Islet precursor cell (in vitro differentiated cells): ENCODE measurements at places on chromosomes 1 and 21.

GRCh38 chr1:172704420-172705210 lies 45.7 kb downstream of the FASLG start:
- DNase-seq = no peak

DNA sequence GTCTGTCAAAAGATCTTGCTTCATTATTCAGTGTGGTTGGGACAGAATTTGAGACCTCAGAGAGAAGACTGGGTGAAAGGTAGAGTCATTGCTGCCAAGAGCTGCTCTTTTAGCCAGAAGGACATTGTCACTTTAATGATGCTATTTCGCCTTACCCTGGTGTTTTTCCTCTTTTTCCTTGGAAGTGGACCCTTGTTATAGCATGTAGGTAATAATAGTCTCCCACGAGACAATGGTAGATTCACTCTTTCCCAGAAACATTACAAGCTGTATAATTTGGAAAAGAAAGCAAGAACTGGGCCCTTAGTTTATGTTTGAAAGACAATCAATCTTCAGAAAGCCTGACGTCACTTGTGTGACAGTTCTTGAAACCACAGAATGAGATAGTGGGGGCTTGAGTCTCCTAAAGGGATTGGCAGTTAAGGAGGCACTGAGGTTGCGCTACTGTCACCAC lies 3.8 kb downstream of the SERTAD4 start:
- DNase-seq = no peak

DNA sequence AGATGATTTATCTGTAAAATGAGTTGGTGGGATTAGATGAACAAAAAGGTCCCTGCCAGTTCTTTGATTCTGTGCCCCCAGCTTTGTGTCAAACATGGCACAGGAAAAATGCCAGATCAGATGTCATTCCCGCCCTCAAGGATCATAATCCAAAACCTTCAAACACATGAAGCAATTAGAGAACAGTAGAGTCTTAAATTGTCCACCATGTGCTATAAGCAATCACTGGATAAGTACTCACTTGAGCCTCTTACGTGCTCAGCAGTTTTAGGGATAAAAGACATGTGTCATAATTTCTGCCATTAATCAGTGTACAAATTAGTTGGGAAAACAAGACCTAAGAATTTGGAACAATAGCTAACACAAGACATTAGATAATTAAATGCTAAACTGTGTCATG lies 15.4 kb upstream of the KIAA0040 start:
- no peak for DNase-seq

GRCh38 chr1:85611856-85612255 lies 31.3 kb downstream of the CCN1 start:
- peak; percentile 95 for DNase-seq

- DNase-seq = no peak
Observed at GRCh38 chr1:2415337-2415736, 3.0 kb upstream of the PEX10 start.

DNA sequence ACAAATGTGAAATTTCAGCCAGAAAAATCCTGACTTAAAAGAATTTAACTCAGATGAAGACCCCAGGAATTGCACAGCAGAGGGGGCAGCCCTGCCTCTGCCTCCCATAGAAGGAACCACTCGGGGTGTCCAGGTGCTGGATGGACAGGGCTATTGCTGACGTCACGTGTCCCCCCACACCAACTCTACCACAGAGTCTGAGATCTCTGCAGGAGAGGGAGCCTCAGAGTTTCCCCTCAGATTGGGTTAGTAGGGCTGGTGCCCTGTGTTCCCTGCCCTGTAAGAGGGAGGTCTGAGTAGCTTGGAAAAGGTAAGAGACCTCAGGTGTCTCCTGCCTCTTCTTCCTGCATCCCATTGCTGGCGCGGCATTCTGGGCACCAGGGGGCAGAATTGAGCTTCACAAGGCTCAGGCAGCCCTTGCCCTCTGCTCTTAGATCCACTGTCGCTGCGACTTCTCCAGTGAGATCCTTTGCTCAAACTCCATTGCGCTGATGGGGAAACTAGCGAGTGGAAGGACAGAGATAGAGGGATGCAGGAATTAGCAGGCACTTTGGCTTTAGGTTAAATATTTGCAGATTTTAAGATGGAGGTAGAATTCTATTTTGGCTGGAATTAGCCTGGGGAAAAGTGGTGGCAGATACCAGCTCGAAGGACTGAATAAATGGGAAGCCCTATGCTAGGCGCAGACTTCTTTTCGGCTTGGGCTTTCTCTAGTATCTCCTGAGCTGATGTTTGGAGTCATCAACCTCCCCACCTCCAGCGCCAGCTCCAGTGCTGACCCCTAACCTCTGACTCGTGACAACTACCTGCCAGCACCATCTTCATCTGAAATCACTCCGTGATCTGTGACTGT lies 42.8 kb upstream of the DMBX1 start:
- DNase-seq = peak; percentile 94
